Activated CD4-positive, alpha-beta T cell treated with anti-CD3 and anti-CD28 coated beads, Interleukin-2, amount 50 U/mL, for 1 hour (primary cell): ENCODE measurements at places on chromosomes 16 and 17.

GRCh38 chr16:50809561-50809960, 67.7 kb downstream of the CYLD start:
- no peak for DNase-seq

- no peak for DNase-seq
Observed at GRCh38 chr16:1775846-1776671, 3.1 kb upstream of the MRPS34 start.

DNA sequence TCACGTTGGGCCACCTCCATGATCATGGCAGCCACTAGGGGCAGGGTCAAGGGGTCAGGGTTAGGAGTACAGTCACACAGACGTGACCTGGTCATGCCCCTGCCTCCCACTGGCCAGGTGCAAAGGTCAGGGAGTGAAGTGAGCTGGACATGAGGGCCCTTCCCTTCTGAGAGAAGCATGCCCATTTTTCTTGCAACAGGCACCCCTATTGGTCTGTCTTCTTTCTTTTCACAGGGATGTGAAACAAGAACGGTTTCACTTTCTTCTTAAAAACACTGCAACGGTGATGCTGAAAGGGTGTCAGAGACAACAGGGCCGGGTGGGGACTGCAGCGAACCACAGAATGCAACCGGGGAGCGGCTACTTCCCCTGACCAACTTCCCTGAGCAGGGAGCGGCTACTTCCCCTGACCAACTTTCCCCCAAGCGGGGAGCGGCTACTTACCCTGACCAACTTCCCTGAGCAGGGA, 52.1 kb upstream of the DOC2B start:
- no peak for DNase-seq

GRCh38 chr17:76593384-76593826, 7.7 kb upstream of the ST6GALNAC2 start:
- no peak for DNase-seq

DNA sequence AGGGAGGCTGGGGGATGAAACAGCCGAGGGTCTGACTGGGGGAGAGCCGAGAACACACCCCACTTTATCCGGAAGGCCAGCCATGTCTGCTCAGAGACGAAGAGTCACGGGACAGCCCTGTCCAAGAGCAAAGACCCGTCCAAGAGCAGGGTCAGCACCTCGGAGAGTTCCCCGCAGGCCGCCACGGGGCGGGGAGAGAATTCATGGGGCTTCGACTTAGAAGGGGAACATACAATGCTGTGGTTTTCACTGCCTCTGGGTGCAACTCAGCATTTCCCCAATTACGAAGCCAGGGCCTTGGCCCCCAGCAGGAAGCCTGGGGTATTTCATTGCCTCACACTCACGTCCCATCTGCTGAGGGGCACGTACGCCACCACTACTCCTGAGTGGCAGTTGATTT, 59.3 kb downstream of the JPH3 start:
- DNase-seq, result peak; percentile 7

GRCh38 chr17:50641357-50641756, 6.7 kb downstream of the ABCC3 start:
- no peak for DNase-seq

DNA sequence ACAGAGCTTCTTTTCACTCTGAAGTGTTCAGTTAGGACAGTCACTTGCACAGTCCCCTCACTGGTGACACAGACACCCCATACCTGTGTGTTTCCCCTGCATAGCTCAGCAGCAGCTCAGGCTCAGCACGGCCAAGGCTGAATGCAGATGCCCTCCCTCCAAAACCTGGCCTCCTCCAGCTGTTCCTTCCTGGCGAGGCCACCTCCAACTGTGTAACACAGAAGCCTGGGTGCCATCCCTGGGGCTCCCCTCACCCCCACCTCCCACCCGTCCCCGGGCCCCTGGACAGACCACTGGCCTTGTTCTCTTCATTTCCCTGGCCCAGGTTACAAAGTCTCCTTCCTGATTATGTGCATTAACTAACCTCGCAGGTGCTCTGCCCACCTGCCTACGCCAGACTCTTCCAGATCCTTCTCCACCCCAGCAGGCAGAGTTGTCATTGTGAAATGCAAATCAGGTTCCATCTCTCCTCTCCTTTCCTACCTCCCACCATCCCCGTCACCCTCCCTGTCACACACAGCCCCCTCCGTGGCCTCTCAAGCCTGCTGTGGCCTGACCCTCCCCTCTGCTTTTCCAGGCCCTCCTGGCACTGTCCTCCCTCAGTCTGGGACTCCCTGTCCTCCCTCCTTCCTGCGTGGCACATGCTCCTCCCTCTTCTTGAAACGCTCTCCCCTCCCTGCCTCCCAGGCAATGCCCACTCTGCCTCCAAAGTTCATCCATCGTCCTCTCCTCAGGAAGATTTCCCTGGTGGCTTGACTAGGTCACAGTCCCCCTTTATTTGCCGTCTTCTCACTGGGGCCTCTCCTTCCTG, 26.4 kb downstream of the MLYCD start:
- no peak for DNase-seq

DNA sequence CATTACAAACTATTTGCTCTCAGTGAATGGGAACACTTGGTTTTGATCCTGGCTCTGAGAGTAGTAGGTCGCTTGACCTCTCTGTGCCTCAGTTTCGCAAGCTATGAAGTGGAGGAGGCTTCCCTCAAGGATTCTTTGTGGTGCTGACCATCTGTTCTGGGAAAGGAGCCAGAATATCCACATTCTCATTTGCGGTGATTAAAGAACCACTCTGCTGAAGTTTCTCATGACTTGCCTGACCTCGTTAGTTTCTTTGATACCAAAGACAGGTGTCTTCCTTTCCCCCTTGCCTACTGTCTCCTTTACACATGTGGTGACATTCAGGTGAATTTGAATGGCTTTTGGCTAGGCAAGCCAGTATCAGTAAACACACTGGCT, 116.0 kb downstream of the SNX29 start:
- DNase-seq, result no peak

GRCh38 chr16:88781140-88782077, 3.6 kb downstream of the PIEZO1 start:
- DNase-seq, result peak; percentile 60

DNA sequence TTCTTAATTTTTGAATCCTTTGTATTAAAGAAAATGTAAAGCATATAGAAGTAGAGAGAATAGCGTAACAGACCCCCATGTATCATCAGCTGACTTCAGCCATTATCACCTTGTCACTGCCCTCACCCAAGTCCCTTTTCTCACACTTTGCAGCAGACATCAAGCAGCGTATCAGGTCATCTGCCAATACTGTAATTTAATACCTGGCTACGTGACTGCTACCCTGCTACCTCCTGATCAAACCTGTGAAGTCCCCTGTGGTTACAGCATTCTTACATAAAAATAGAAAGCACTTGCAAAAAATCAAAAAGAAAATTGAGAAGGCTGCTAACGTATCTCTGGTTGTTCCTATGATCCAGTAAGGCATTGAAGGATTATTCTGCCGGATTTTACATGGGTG, 96.4 kb downstream of the PLCG2 start:
- no peak for DNase-seq

DNA sequence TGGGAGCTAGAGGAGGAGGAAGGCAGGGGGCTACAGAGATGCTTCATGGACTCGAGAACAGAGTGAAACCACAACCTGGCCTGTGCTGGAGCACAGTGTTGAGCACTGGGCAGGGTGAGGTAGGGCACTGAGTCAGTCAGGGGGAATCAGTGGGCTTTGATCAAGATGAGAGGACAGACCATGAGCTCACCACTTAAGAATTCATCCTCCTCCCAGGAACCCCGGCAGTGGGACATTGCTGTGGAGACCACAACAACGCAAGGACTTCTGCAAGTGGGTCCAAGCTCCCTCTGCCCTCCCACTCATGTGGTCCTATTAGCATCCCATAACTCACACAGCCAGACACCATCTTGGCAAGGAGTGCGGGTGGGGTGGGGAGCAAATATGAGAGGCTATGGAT, 1.7 kb upstream of the CES5A start:
- no peak for DNase-seq

DNA sequence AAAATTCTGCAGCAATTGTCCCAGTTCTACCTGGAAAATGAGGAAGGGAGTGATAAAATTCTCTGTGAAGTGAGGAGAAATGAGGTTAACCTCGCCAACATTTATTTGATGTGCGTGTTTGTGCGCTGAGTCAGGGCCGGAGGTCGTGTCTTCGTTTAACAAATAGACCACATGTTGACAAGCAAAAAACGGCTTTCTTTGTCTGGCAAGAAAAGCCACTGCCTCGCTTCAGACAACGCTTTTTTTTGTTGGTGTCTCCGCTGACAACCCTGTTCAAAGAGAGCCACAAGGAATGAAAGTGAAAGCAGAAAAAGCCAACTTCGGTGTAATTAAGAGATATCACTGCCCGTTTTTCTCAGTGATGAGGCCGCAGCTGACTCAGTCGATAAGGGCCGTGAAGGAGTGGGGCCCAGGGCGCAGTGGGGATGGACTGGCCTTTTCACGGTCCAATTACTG, 510.6 kb downstream of the CDH13 start:
- DNase-seq, result no peak

- no peak for DNase-seq
Observed at GRCh38 chr17:34275881-34276280, 5.9 kb downstream of the CCL7 start.

GRCh38 chr17:42681976-42682721, at the start of gene CNTNAP1:
Gene CNTNAP1 (plus strand): TSS chr17:42682531. CDS start chr17:42682830, 299 bp downstream.
- DNase-seq, result no peak

GRCh38 chr16:67922740-67923139, 8.9 kb downstream of the CTRL start:
- no peak for DNase-seq

DNA sequence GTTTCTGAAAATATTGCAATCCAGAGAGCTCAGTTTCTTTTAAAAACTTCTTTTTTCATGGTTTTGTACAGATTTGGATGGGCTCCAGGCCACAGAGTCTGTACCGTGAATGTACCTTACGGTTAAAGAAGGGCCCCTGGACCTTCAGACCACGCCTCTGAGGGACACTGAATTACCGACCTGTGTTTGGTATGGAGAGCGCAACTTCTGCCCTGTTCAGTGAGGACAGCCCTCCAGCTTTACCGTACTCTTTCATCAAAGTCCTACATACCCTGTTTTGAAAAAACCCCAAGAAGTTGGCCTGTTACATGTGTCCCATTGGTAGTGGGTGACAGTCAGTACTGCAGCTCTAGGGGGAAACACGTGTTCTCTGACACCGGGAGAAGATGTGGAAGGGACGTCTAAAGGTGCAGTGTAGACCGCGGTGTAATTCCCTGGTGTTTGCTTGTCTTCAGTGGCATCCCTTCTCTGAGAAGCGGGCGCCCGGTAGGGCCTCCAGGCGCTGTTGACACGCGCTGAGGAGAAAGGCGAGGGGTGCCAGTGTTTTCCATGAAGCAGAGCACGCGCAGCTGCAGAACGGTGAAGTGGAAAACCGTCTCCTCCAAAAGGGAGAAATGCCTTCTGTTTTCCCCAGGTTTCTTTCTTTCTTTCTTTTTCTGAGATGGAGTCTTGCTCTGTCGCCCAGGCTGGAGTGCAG, 6.2 kb downstream of the PGS1 start:
- no peak for DNase-seq

GRCh38 chr16:7246578-7246977, 86.1 kb upstream of the RBFOX1 start:
- no peak for DNase-seq

GRCh38 chr16:84862804-84863480, 43.2 kb downstream of the CRISPLD2 start:
- DNase-seq, result no peak

DNA sequence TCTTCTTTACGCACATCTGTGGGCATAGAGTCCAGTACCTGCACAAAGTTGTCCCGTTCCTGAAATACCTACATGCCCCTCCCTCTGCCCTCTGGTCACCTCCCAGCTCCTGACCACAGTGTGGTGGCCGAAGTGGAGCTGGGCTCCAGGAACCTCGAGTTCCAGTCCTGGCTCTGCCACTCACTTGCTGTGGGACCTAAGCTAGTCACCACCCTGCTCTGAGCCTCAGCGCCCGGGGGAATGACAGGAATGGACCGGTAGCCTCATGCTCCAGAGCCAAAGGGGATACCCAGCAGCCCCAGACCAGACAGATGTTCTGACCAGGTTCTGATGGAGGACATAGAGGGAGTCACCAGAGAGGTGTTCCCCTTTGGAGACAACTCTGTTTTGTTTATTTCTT, 26.7 kb upstream of the ITGA3 start:
- DNase-seq, result no peak

DNA sequence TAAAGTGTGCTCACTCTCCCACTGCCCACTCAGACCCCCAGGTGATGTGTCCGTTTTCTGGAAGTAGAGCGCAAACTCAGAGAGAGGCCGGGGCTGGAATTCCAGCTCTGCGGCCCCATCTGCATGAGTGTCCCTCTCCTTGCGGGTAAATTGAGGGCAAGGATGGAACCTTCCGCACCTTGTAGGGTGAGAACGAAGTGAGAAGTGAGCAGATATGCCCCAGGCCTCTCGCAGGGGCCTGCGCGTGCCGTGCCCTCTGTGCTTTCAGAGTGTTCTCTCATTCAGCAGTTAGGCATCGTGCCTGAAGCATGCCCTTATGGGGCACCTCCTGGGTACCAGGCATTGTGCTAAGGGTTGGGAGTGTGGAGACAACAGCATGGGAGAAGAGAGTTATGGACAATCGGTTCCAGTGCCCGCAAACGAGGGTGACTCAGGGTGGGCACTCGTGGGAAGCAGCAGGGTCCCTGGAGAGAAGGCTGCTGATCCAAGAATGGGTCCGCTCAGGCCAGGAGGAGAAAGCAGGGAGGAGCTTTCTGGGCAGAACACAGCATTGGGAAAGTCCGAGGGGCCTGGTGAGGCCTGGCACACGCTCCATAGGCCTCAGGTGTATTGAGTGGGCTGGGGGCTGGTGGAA, 23.8 kb downstream of the CMIP start:
- no peak for DNase-seq

DNA sequence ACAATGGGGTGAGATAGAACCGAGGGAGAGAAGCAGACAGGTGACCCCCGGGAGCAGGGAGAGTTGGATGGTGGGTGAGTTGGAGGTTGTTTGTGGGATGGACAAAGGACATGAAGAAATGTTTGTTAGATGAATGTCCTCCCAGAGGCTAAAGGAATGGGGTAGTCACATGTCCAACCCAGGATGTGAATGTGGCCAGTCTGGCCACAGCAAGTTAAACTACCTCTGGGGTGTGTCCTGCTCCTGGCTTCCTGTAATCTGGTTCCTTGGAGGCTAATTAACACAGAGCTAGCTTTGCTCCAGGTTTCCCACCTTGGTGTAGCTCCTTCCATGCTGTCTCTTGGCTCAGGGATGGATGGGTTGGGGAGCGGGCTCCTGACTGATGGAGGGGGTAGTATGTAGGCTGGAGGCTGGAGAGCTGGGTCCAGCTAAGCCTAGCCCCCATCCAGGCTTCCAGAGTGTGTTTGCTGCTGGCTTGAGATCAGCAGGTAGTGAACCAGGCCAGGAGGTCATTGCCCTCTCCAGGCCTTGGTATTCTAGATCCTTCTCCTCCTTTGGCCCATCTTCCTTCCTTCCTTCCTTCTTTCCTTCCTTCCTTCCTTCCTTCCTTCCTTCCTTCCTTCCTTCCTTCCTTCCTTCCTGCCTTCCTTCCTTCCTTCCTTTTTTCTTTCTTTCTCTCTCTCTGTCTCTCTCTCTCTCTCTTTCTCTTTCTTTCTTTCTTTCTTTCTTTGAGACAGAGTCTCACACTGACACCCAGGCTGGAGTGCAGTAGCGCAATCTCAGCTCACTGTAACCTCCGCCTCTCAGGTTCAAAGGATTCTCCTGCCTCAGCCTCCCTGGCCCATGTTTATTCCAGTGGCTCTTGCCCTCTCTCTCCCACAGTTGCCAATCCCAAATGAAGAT, 28.0 kb upstream of the UBE2G1 start:
- DNase-seq, result no peak

GRCh38 chr17:60601447-60602384, 1.7 kb downstream of the PPM1D start:
- peak; percentile 13 for DNase-seq
